ENCODE measurements at places on chromosomes 13 and 19. TPM values are rescaled to one million over a fixed set of nuclear protein-coding genes. Genes with fewer than 3 reads are reported as not detected.
A peak's percentile ranks its signal among the peaks of the same experiment; 100 is the strongest.

DNA sequence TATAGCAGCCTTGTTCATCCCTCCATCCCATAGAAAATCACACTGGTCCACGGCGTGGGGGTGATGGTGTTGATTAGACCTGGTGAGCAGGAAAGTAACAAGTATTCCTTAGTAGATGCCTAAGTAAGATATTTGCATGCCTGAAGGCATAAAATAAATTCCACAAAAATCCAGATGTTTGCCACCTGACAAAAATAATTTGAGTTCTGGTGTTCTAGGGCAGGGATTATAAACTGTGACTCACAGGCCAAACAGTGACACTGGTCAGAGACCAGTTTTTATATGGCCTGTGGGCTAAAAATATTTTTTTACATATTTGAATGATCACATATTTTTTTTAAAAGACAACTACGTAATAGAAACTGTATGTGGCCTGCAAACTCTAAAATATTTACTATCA, 310.7 kb downstream of the RFC3 start:
- DNase-seq, result no peak

DNA sequence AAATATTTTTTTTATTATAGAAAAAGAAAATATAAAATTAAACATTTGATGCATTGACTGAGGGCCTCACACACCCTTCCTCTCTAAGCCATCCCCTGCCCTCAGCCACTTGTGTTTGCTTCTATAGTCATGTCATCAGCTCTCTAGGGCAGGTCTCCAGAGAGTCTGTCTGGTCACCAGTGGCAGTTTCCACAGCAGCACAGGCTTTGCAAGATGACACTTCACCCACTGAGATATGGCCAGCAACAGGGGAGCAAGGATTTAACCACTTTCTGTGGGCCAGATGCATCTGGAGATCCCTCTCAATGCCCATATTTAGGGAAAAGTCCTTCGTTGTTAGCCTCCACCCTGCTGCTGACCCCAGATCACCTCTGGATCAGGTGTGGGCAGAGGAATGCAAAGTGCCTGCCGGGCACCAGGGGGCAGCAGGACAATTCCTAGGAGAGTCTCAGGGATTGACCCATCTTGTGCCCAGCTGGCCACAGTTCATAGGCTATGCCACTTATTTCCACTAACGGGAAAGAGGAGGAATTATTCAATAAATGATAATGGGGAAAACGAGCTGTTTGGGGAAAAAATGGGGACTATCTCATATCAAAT, 4.8 kb downstream of the ABCC4 start:
- peak; percentile 39 for DNase-seq

DNA sequence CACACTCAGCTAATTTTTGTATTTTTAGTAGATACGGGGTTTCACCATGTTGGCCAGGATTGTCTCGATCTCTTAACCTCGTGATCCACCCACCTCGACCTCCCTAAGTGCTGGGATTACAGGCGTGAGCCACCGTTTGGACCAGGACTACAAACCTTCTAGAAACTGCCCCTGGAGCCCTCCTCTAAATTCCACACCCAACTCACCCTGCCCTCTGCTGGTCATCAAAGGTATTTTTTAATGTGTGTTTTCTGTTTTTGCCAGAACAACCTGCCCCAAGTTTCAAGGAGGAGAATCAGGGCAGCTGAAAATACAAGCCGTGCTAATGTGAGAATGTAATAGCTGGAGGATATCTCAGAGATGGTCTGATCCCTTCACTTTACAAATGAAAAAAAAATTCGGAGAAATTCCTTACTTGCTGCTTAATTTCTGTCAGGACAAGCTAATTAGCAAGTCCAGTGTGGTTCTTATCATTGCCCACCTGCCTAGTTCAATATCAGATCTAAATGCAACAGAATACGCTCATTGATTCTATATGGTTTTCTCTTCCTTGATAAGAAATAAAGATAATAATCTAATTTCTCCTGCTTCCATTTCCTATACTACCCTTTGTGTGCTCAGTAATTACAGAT, 4.1 kb downstream of the ATP8A2 start:
- peak; percentile 48 for DNase-seq

GRCh38 chr13:37302686-37303085, 197.2 kb upstream of the CSNK1A1L start:
- no peak for DNase-seq

DNA sequence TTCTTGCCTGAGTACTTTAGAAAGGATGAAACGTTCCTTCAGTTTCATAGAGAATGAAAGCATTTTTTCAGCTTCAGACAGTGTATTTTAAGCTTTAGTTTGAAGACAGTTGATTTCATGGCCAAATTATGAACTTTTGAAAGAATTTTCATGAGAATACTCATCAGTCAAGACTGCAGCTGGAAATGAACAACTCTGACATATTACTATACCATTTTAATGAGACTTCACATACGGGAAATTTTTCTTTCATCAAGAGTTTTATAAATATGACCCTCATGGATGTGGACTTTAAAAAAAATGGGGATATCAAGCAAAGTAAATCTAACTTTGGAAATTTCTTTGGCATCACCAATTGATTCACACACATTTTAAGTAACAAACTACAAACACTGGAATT, 6.4 kb downstream of the LATS2 start:
- DNase-seq, result peak; percentile 74

DNA sequence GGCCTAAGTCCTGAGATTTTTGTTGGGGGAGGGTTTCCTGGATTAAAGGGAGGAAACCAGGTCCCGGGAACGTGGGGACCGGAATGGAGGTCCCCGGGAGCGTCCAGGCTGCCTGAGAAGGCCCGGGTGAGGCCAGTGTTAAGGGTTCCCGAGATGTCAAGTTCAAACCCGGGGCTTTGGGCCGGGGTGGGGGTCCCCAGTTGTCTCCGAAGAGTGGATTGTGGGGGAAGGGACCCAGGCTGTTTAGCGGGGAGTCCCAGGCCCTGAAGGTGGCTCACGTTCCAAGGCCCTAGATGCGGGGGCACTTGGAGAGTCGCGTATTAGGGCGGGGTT, 262 bp downstream of the COX7A1 start:
- peak; percentile 25 for DNase-seq

- DNase-seq, result peak; percentile 53
Observed at GRCh38 chr19:40155749-40156265, 35.4 kb upstream of the MAP3K10 start.

DNA sequence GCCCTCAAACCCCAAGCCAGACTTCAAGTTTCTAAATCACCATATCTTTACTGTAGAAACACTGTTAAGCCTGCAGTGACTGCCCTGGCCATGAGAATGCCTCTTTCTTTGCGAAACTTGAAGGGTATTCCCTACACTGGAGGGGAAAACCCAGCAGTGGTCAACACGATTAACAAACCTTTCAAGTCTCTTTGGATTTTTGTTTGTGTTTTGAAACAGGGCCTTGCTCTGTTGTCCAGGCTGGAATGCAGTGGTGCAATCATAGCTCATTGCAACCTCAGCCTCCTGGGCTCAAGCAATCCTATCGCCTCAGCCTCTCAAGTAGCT, 17.4 kb upstream of the POMP start:
- no peak for DNase-seq

DNA sequence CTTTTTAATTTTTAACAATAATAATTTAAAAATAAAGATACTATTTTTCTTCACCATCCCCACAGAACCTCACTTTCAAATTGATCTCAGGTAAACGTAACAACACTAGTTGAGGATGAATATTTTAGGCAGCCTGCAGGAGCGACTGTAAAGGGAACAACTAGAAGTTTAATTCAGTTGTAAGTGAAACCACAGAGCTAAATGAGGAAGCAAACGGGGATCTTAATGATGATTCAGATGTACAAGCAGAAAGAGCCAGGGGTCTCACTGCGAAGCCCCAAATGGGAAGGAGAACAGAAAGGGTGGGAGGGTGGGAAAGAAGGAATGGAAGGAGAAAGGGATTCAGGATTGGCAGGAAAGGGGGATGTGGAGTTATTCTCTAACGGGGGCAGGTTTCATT, 54.6 kb upstream of the RAP2A start:
- no peak for DNase-seq

GRCh38 chr13:88701551-88701950, 1030.4 kb downstream of the SLITRK5 start:
- DNase-seq, result no peak

DNA sequence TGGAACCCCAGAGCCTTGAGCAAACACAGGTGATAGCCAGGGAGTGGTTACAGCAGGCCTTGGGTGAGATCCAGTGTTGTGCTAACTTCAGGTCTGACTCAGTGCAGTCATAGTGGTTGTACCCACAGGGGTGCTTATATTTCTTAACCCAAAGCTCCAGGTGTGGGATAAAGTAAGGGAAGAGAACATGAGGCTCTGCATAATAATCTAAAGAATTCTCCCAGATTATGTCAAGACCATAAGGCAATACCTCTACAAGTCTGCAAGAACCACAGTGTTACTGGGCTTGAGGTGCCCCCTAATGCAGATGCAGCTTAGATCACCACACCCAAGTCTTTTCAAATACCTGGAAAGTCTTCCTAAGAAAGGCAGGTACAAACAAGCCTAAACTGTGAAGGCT, 485.4 kb downstream of the RFC3 start:
- no peak for DNase-seq

- DNase-seq, result no peak
Observed at GRCh38 chr13:36763126-36763722, 55.8 kb upstream of the RFXAP start.

DNA sequence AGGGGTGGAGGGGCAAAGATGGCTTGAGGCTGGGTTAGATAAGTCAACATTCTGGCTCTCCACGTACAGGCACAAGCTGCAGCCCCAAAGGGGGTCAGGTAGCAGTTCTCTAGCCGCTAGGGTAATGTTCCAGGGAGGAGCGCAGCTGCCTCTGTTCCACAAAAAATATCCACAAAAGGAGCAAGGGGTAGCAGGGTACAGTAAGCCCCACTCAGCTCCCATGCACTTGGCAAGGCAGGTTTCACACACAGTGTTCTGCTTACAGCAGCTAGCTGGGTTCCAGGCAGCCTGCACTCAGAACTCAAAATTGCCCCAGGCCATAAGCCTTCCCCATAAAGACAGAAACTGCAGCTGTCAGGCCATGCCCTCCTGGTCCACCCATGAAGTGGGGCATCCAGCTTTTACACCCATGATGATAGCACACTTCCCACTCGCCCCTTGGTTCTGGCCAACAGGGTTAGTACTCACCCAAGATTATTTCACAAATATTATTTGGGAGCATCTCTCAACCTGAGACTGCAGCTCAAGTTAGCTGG, 130.0 kb downstream of the CYSLTR2 start:
- DNase-seq, result no peak

- DNase-seq, result no peak
Observed at GRCh38 chr19:31266731-31267130, 82.5 kb downstream of the TSHZ3 start.

DNA sequence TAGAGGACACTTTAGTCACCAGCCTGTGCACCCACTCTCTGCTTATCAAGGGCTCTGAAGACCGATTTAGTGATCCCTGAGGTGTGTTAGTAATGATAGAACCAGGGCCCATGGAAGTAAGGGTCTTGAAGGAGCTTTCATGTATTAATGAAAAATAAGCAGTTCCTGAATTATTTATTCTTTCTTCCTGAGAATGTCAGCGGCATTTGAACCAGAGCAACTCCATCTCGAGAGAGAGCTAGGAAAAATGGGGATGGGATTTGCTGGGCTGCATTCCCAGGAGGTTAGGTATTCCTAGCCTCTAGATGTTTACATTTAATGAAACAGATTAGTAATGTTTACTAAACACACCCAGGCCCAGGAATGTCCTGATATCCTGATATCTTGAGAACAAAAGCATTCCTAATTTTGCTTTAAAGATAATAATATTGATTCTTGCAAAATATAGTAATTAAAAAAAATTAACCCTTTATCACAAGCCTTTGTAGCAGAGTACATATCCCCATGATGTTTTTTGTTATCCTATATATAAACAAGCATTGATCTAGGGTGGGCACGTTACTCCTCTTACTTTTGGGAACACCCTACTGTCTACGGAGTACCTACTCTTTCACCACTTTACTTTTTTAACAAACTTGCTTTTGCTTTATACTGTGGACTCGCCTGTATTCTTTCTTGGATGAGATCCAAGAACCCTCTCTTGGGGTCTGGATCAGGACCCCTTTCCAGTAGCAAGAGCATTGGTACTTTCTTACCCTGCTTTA, 63.1 kb downstream of the COG3 start:
- no peak for DNase-seq

DNA sequence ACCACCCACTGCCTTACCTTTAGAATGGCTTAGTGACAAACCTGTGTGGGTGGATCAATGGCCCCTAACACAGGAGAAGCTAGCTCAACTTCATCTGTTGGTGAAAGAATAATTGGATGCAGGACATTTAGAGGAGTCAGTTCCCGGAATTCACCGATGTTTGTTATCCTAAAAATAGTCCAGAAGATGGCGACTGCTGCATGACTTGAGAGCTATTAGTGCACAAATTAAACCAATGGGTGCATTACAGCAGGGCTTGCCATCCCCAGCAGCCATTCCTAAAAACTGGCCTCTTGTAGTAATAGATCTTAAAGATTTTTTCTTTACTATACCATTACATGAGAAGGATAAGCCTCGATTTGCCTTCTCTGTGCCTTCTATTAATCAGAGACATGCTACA, 46.8 kb upstream of the ZNF726 start:
- peak; percentile 5 for DNase-seq

The SLC1A6 gene
- not detected for polyA plus RNA-seq

The ZNF66 gene
- polyA plus RNA-seq, result 1.7 TPM

The TIMM29 gene
- 20.3 TPM for polyA plus RNA-seq

The CYP4F2 gene
- polyA plus RNA-seq, result not detected

Measured in GM23248 (cell line).